ENCODE measurements at places on chromosomes 5 and 9.

DNA sequence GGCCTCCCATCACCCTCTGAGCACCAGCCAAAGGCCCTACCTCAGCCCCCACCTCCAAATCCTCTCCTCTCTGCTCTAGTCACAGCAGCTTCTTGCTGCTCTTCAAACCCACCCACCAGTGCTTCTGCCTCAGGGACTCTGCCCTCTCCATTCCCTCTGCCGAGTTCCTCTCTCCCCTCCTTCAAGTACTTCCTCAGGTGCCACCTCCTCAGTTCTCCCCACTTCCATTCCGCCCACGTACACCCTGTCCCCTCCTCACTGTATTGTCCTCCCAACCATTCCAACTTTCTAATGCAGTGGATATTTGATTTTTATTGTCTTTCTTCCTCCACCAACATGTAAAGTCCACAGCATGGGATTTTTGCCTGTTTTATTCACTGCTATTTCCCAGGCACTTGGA is 43.2 kb downstream of the C5orf15 start:
- no peak for DNase-seq

- no peak for DNase-seq
Measured at GRCh38 chr5:77076961-77077828, 9.9 kb downstream of the ZBED3 start.

DNA sequence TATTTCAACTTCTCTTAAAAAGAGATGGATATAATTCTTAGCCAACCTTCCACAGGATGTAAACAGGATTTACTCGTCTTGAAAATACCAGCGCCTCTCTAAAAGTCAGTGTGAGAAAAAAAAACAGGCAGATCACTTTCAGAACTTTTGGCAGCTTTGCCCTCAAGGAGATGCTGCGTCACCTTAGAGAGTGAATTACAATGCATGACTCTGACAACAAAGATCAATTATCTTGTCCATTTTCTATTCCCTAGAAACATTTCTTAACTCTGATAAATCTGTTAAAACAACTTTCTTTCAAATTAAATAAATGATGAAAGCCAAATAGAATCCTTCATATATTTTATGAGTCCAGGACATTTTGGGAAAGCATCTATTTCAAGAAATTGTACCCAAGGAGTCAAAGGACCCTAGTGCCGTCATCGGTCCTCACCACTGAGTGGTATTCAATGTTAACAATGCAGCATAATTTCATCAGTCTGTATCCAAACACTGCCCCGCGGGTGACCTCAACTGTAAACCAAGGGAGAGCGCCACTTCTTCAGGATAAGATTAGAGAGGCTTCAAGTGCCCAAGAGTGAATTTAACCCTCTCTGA is 536.0 kb downstream of the PDE4D start:
- no peak for DNase-seq

DNA sequence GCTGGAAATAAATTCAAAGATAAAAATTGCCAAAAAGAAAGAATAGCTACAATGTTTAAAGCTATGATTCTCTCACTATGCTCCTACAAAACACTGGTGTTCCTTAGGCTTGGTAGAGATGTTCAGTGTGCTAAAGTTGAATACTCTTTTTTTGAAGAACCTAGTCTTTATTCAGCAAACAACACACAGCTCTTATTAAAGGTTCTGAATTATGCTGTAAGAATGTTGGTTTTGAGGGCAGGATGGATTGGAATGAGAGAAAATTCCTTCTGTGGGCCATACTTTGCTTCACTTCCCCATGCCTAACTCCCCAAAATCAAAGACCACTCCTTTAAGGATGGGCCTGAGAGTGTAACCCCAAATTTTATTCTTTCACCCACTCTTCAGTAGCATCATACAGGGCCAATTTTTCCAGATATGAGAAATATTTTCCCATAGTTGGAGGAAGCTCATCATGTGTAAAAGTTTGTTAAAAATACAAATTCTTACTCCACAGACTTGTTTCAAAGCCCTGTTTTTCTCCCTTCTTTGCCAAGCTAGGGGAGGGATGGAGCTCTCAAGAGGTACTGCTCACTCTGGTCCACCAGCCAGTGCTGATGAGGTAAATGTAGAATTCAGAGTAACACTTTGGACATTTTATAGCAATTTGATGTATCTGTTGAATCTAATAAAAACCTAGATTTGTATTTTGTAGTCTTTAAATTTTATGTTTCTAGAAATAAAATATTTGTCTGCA is 99.3 kb downstream of the GDNF start:
- DNase-seq = no peak

DNA sequence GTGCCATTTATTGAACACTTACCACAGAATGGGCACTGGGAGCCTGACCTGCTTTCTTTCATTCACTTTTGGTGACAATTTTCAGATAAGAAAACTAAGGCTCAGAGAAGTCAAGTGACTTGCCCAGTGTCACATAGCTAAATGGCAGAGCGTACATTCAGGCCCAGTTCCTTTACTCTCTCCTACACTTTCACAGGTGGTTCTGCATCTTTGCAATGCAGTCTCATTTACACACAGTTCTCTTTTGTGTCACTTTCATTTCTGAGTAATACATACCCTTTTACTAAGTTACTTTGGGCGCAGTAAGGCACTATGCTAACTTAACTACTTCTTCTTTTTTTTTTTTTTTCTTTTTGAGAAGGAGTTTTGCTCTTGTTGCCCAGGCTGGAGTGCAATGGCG is 8.3 kb downstream of the NFIL3 start:
- no peak for DNase-seq

DNA sequence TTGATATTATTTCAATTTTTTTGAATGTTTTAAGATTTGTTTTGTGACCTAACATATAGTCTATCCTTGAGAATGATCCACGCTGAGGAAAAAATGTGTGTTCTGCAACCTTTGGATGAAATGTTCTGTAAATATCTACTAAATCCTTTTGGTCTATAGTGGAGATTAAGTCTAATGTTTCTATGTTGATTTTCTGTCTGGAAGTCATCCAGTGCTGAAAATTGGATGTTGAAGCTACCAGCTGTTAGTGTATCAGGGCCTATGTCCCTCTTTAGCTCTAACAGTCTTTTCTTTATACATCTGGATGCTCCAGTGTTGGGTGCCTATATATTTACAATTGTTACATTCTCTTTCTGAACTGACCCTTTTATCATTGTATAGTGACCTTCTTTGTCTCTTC is 422.3 kb downstream of the TMEM232 start:
- no peak for DNase-seq

DNA sequence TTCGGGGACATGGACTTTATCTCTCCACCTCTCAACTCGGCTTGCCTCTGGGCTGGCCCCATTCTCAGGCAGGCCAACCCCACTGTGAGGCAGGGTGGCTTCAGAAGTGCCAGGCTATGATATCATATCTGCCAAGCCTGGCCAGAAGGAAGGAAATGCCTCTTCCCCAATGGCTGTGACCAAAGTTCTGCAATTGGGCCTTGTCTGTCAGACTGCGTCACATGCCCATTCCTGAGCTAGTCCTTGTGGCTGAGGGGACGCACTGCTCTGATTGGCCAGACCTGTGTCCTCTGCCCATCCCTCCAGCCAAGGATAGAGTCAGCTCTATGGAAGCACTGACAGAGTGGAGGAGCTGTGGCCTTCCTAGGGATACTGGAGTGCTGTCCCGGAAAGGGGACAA is 11.9 kb downstream of the SMIM23 start:
- no peak for DNase-seq

DNA sequence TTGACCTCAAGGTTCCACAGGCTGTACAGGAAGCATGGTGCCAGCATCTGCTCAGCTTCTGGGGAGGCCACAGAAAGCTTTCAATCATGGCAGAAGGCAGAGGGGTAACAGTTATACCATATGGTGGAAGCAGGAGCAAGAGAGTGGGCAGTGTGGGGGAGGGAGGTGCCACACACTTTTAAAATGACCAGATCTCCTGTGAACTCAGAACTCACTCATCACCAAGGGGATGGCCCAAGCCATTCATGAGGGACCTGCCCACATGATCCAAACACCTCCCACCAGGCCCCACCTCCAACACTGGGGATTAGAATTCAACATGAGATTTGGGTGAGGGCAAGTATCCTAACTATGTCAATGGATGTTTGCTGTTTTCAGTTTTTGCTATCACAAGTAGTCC is 16.2 kb downstream of the CYFIP2 start:
- DNase-seq = no peak

- DNase-seq = no peak
Measured at GRCh38 chr9:114001794-114002261, 76.3 kb downstream of the AMBP start.

DNA sequence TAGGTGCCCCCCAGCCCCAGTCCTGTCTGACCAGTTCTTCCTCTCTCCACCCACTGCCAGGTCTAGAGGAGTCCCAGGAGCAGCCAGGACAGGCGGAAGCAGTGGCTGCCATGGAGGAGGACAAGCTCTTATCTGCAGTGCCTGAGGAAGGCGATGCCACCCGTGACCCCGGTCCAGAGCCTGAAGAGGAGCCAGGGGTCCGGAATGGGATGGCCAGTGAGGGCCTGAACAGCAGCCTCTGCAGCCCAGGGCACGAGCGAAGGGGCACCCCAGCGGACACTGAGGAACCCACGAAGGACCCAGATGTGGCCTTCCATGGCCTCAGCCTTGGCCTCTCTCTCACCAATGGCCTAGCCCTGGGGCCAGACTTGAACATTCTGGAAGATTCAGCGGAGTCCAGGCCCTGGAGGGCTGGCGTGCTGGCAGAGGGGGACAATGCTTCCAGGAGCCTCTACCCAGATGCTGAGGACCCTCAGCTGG is 13.8 kb downstream of the PSD2 start:
- no peak for DNase-seq

DNA sequence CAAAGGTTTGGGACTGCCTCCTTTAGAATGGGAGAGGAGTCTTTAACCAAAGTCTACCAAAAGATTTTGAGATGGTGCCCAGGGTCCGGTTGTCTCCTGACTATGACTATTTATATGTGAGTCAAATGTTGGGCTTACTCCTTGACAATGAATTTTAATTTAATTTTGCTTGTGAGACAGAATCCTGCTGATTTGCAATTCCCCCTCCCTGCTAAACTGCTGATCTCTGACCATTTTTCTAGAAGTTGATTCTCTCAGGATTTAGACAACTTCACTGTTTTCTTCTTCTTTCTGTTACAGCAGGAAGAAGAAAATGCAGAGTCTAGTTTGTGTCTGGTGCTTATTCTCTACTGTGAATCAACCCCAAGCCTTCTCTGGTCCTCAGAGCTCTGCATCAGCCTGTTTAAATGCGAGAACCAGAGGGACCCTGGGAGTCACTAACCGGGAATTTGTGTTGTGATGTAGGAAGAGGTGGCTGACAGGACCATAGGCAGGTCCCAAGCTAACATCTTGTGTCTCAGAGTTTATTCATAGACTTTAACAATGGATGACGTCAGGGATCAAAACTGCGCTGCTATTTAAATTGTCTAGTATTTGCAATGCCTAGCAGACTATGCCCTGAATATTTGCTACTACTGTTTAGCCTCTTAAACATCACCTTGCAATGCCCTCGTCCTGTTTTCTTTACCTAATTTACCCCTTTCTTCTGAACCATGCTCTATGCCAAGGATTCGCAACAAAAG is 124.0 kb upstream of the TAF11L2 start:
- DNase-seq = no peak

GRCh38 chr5:91053741-91054025 is 329.4 kb downstream of the ARRDC3 start:
- DNase-seq = no peak

GRCh38 chr9:86099701-86100364 is 475 bp upstream of the GOLM1 start:
- DNase-seq = no peak

DNA sequence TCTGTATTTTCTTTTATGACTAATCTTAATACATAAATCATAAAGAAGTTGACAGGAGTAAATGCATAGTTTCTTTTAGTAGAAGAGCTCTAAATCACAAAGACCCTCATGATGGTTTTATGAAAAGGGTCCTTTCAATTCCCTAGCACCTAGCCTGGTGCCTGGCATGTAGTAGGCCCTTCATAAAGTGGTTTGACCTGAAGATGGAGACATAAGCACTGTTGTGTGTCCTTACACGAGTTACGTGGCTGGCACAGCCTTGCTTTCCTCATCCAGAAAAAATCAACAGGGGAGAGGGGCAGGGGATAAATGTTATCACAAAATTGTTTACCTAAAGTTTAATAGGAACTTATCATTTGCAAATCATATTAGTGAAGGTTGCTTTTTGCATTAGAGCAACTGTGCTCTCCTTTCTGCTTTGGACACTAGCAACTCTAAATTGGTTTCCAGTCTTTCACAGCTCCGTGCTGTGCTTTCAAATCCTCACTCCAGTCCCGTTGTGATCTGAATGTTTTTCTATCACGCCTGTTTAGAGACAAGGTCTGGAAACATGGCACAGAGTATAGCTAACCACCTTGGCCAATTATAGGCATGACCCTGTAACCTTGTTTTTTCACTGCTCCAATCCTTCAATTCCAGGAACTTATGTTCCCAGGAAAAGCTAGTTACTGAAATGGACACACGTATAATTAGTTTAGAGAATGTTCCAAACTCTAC is 55.7 kb downstream of the ARL15 start:
- no peak for DNase-seq

DNA sequence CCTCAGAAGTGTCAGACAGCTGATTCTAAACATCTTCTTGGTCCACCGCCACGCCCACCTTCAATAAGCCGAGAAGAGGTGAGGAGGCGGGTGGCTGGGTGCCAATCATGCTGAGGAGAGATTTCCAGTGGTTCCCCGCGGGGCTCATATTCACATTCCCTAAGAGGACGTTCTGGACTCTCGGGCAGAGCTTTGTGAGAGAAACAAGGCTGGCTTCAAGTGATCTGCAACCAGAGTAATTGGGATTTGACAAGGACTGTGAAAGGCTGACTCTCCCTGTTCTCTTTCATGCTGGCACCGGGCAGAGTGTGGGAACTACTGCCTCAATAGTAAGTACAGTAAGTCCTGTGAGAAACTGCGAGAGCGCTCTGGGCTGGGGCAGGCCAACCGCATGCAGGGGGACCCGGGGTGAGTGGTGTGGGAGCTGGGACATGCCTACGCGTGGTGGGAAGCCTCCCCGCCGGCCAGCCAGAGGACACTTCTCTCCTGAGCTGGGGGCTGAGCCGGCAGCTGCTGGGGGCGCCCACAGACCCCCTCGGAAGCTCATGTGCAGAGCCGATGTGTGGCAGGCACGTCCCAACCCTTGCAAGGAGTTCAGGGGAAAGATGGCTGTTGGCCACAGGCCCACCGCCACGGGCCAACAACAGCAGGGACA is 110.9 kb downstream of the LIFR start:
- DNase-seq = no peak
